ENCODE measurements at places on chromosomes 12 and 14.

- no peak for DNase-seq
Observed at GRCh38 chr12:70007687-70008086, 182.7 kb downstream of the MYRFL start.

GRCh38 chr14:59020382-59020781 is 168.1 kb upstream of the DAAM1 start:
- no peak for DNase-seq

GRCh38 chr14:49220492-49220891 is 365.7 kb downstream of the RPS29 start:
- no peak for DNase-seq

GRCh38 chr12:3034067-3034750 is 43.0 kb upstream of the TSPAN9 start:
- no peak for DNase-seq

- DNase-seq = no peak
Observed at GRCh38 chr12:130948751-130949150, 5.0 kb upstream of the ADGRD1 start.

GRCh38 chr14:76375484-76375883 is 453 bp upstream of the ESRRB start:
- DNase-seq = no peak

DNA sequence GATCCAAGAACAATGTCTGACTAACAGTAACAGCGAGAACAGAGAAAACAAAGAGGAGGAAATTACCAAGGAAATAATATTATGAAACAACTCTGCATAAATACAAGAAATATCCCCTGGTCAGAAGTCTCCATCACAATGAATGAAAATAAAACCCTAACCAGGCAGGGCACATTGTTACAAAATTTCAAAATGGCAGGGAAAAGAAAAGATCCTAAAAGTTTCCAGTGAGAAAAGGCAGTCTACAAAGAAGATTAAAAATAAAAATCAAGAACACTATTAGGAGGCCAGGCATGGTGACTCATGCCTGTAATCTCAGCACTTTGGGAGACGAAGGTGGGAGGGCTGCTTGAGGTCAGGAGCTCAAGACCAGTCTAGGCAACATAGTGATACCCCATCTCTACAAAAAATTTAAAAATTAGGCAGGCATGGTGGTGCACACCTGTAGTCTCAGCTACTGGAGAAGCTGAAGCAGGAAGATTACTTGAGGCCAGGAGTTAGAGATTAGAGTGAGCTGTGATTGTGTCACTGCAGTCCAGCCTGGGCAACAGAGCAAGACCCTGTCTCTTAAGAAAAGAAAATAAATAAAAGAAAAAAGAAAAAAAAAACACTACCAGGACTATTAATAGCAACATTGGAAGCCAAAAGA is 47.8 kb downstream of the FERMT2 start:
- DNase-seq = no peak

GRCh38 chr14:77936138-77936639 is 136.3 kb downstream of the ADCK1 start:
- DNase-seq = no peak

- DNase-seq = no peak
Observed at GRCh38 chr14:89085231-89085731, 260.8 kb downstream of the TTC8 start.

- no peak for DNase-seq
Observed at GRCh38 chr12:123270214-123271000, 1.2 kb downstream of the CDK2AP1 start.

DNA sequence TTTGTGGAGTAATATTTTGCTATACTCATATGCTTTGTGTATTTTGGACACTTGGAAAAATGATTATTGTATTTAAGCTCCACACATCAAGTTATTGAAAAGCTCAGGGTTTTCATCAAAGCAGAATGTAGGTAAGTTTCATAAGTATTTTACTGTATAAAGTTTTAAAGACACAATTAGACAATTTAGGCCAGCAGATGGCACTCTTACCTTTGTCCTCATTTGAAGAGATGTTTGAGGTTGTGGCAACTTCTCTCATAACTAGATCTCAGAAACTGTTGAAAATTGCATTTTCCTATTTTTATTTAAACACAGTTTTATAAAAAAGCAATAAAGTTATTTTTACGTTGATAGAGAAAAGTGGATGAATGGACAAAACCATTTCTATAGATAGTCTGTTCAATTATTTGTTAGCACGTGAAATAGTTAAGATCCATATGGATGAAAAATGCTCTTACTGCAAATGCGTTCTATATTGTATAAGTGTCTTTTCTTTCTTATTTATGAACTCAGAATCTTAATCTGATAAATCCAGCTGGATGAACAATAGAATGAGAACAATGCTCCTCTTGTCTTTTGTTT is 300.0 kb downstream of the AEBP2 start:
- peak; percentile 61 for DNase-seq

Measured in right lung (tissue), 10 donors.